Fibroblast of the conjunctiva (primary cell): ENCODE measurements at places on chromosomes 11 and 22.

DNA sequence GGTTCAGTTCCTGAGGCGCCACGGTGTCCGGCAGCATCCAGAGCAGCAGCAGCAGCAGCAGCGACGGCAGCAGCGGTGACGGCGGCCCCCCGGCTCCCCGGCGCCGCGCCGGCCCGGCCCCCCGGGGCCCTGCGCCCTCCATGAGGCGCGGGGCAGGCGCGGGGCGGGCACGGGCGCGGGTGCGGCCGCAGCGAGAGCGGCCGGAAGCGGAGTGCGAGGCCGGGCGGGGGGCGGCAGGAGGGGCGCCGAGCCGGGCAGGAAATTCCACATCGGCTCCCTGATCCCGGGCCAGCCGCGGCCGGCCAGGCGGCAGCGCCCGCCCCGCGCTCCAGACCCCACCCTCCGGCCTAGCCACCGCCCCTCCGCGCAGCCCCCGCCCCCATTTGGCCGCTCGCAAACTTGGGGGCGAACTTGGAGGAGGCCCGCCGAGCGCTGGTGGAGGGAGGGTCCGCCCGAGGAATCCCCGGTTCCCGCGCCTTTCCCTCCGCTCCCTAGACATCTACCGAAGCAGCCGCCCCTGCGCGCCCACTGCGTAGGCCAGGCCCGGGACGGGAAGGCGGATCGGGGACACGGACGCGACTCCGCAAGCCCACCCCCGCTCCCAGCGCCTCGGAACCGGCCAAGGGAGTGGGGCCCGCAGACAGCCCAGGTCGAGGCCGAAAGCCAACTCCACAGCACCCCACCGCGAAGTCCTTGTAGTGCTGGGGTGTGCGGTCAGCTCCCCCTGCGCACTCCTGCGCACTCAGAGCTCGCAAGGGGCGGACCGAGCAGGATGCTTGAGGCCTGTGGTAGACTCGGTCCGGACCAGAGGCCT, at the start of gene SCARF2:
TSS of gene SCARF2 (minus strand) at position 213 of the 814 bp plus-strand sequence. CDS start at position 142, 71 bp downstream.
- peak; percentile 31 for DNase-seq

DNA sequence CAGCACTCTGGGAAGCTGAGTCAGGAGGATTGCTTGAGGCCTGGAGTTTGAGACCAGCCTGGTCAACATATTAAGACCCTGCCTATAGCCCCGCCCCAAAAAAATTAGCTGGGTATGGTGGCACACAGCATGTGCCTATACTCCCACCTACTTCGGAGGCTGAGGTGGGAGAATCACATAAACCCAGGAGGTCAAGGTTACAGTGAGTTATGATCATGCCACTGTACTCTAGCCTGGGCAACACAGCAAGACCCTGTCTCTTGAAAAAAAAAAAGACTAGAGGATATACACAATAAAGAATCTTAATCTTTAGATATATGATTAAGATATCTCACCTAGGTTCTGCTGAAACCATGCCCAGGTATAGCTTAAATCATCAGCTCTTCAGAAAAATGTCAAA, 136.7 kb downstream of the APOL5 start:
- no peak for DNase-seq

DNA sequence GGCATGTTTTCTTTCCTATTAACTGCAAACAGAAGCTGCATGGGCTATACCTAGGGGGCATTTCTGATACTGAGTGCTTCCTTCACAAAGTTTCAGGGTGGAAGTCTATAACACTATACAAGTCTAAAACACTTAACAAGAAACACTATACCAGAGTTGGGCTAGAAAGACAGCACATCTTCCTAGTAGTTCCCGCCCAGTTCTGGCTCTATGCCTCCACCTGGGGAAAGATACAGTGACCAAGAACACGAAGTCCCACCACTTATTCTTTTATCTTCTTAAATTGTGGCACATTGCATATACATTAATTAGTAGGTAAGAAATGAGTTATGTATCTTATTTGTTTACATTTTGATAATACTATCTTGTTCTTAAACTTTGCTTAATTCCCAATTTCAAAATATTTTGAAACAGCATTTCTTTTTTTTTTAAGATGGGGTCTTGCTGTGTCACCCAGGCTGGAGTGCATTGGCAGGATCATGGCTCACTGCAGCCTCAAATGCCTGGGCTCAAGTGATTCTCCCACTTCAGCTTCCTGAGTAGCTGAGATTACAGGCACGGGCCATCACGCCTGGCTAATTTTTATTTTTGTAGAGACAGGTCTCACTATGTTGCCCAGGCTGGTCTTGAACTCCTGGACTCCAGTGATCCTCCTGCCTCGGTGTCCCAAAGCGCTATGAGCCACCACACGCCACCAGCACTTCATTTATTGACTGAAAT, 18.2 kb upstream of the NDUFC2 start:
- DNase-seq = no peak

GRCh38 chr11:58526721-58527120, 18.8 kb upstream of the OR5B21 start:
- DNase-seq = no peak

GRCh38 chr11:111549869-111550203, 9.3 kb downstream of the LAYN start:
- no peak for DNase-seq

DNA sequence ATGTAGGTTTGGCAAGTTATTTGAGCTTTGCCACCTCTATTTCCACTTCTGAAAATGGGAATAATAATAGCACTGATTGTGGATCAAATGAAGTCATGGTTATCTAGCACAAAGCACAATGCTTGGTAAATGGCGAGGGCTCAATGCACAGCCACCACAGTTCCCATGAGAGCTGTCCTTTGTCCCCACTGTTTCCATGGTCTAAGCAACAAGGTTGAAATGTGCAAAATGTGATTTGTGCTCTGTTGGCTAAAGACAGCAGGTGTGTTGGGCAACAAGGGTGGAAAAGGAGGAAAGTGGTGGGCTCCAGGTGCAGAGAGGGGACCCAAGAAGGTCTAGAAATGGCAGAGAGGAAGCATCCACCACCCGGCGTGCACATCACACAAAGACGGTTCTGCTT, 200.5 kb downstream of the TRIM29 start:
- no peak for DNase-seq

DNA sequence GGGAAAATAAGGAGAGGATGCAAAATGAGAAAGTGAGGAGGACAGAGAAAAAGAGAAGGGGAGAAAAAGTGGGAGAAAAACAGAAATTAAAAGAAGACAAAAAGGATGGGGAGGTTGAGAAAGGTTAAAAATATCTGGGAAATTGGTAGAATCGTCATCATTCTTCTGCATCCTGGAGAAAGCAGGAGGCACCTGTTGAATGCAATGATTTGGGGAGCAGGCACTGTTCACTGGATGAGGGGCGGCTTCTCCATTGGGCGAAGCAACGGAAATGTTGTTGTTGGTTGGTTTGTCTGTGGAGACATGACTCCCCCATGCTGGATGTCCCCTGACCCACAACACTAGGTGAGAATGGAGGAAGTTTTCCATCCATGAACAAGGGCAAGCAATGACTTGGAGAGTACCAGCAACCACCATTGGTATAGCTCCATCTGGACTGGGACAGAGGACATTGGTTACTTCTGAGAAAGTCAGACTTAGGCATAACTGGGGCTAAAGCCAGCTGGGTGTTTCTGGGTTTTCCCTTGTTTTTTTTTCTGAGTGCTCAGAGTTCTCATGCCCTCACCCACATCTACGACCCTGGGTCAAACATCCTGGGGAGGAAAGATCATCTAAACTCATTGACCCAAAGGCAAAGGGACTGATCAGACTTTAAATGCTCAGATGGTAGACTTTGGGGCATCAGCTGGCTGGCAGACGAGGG, 11.9 kb upstream of the CD44 start:
- no peak for DNase-seq

- no peak for DNase-seq
Measured at GRCh38 chr22:50439314-50439870, 35.4 kb downstream of the SBF1 start.

DNA sequence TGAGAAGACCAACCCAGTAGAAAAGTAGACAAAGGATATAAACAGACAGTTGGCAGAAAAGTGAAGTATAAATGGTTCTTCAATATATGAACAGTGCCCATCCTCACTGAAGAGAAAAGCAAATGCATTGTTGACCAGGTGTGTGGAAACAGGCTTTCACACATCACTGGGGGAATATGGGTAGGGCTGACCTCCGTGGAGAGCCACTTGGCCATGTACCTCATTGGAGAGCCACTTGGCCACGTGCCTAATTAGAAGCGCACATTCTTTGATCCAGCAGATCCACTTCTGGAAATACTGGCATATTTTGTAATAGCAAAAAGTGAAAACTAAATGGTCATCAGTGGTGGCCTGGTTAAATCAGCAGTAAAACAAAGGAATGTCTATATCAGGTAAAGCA, 43.2 kb downstream of the PPP6R3 start:
- no peak for DNase-seq

- no peak for DNase-seq
Measured at GRCh38 chr22:36378080-36378868, 9.5 kb downstream of the MYH9 start.

- DNase-seq = no peak
Measured at GRCh38 chr11:90805172-90805571, 582.3 kb upstream of the CHORDC1 start.

DNA sequence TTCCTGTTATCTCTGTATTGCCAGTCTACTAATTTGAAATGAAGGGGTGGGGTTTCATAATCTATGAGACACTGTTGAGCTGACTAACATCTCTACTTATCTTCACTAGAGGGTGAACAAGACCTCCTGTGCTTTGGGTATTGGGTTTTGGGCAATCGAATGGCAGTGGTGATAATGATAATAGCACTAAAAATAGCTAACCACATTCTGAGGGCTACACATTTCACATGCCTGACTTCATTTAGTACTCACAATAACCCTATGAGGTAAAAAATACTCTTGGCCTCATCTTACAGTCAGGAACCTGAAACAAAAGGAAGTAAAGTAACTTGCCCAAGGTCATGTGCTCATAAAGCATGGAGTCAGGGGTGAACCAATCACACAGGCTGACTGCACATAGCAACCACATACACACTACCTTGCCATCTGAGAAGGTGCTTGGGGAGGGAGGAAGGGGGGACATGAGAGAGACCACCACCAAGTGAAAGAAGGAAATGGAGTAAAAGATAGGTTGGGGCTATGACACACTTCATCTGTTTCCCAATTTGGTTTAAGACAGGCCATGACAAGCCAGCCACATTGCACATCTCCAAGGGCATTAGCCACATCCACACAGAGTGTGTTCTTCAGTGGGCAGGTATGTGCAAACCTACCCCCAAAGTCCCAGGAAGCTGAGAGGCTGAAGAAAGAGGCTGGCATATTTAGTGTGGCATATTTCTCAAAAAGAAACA, 387.6 kb upstream of the DDI1 start:
- DNase-seq = no peak

GRCh38 chr11:98411777-98412176, 609.0 kb upstream of the CNTN5 start:
- DNase-seq = no peak

- no peak for DNase-seq
Measured at GRCh38 chr11:44731685-44732430, 5.1 kb downstream of the TSPAN18 start.

- no peak for DNase-seq
Measured at GRCh38 chr11:122157653-122158161, 41.7 kb upstream of the BLID start.

DNA sequence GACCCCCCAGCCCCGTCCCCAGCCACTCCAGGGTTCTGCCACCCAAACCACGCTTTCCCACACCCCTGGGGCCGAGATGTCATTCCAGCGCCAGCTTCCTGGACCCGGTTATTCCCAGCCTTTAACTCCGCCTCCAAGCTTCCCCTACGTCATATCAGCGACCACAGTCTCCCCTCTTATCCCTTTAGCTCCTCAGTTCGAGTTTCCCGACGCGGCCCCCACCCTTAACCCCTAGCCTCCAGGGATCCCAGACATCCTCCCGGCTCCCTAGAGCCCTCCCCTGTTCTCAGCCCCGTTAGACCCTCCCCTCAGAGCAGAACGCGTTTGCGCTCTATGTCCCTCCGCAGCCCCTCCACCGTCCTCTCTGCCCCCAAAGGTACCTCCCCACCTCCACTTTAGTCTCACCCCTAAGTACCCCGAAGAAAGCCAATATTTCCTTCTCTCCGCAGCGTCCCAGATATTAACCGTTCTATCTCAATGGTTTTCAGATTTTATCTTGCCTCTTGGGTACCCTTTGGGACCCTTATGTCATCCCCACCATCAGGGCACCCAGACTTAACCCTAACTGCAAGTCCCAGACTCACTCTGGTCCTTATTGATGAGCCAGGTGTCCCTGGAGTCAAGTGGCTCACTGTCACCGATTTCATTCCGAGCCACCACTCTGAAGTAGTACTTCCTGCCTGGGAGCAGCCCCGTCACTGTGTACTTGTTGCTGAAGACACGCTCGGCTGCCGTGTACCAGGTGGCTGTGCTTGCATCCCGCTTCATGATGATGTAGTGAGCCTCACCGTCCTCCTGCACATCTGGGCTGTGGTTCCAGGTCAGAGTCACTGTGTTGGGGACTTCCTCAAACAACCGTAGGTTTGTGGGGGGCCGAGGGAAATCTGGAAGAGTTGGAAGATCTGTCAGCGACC, 8.0 kb downstream of the TMEM86A start:
- DNase-seq = peak; percentile 12

- DNase-seq = no peak
Measured at GRCh38 chr11:121503051-121503450, 50.3 kb upstream of the SORL1-AS1 start.

DNA sequence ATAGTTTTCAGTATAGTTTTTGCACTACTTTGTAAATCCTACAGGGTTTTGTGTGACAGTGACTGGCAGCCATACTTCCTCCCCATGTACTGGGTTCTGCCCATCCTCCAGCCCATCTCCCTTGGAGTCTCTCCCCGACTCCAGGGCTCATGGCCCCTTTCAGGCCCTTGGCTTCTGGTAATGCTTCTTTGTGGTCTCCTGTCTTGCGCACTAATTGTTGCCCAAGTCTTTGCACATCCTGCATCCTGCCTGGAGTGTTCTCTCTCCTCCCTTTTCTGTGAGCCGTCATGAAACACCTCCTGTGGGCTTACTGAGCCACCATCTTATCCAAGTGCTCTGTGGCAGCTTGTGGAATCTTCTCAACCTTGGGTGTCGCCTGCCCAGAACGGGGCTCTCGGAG, 11.4 kb upstream of the KCNQ1OT1 start:
- no peak for DNase-seq

- no peak for DNase-seq
Measured at GRCh38 chr11:68213135-68213515, at the start of gene KMT5B. Gene KMT5B (minus strand): TSS chr11:68213296. CDS start chr11:68190076, 23,220 bp downstream.

DNA sequence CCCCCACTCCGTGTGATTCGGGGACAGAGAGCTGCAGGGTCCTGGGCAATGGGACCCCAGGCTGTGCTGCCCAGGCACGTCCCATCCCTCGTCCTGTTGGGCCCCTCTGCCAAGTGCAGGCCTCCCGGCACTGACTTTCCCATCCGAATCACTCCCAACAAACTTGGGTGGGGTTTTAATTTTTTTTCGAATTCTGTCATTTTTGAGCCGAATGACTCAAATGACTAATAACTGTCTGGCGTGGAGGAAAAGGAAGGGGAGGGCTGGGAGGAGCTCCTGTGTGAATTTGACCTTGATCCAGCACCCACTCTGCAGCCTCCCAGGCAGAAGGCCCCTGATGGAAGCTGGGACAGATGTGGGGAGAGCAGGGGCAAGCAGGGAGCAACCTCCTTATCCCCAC, 1173.2 kb downstream of the BRD1 start:
- no peak for DNase-seq
